Left ventricle myocardium inferior (tissue), 1 donor: ENCODE measurements at places on chromosomes 5 and 9. TPM values are rescaled to one million over a fixed set of nuclear protein-coding genes. Genes with fewer than 3 reads are reported as not detected.

GRCh38 chr9:98850851-98851729 is 43.6 kb downstream of the GALNT12 start:
- H3K27ac ChIP-seq, result no peak overlapping the region
- no peak for DNase-seq
- H3K4me1 ChIP-seq, result peaks cover 7% of the 10 kb centered on the region

GRCh38 chr5:64900618-64901017 is 131.9 kb downstream of the CWC27 start:
- H3K4me1 ChIP-seq, result no peaks in the 10 kb centered on the region
- no peak overlapping the region for H3K4me3 ChIP-seq
- H3K36me3 ChIP-seq, result peaks cover 19% of the 10 kb centered on the region
- no peak overlapping the region for H3K27ac ChIP-seq
- DNase-seq, result no peak

GRCh38 chr5:3954199-3954598 is 358.6 kb downstream of the IRX1 start:
- no peak overlapping the region for H3K27ac ChIP-seq
- no peaks in the 10 kb centered on the region for H3K36me3 ChIP-seq
- H3K27me3 ChIP-seq, result no peaks in the 10 kb centered on the region
- no peaks in the 10 kb centered on the region for H3K4me1 ChIP-seq

Gene TTC33
- total RNA-seq, result 14.3 TPM

- no peaks in the 10 kb centered on the region for H3K36me3 ChIP-seq
- H3K27ac ChIP-seq, result no peak overlapping the region
- no peak for DNase-seq
- no peaks in the 10 kb centered on the region for H3K4me1 ChIP-seq
- H3K27me3 ChIP-seq, result no peaks in the 10 kb centered on the region
Observed at GRCh38 chr5:18202164-18202563, 567.9 kb downstream of the TAF11L14 start.

- no peaks in the 10 kb centered on the region for H3K36me3 ChIP-seq
- H3K27me3 ChIP-seq, result peaks cover 34% of the 10 kb centered on the region
- peak overlapping the region; percentile 86 for H3K27ac ChIP-seq
- peak overlapping the region; percentile 63 for H3K4me3 ChIP-seq
- peaks cover 76% of the 10 kb centered on the region for H3K4me1 ChIP-seq
Observed at GRCh38 chr9:137317021-137317717, 15.1 kb upstream of the NRARP start.

- H3K4me1 ChIP-seq, result peaks cover 7% of the 10 kb centered on the region
- no peak for DNase-seq
- H3K27ac ChIP-seq, result no peak overlapping the region
- H3K27me3 ChIP-seq, result no peaks in the 10 kb centered on the region
Observed at GRCh38 chr5:118894709-118895108, 93.6 kb downstream of the DTWD2 start.

DNA sequence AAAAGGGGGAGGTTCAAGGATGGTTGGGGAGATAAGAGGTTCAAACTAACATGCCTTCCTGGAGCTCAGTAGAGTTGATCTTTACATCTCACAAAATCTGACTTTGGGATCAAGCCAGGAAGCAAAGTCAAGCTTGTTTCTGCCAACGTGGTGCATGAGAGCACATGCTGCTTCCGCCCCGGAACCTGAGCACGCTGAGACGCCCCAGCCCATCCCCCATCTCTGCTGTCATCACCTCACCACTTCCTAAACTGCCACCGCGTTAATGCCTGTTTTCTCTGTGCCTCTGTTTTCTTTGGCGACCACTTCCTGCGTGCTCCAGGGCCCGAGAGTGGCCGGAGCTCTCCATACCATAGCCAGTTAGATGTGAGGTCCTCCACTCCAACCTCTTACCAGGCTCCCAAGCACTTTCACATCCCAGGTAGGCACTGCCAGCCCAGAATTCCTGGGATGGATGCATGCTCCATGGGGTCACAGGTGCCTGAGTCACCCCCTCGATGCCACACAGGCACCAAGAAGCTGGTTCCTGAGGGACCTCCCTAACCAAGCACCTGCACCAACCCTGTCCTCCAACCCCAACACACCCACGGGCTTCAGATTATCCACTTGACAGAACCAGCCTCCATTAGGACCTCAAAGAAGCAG is 31.2 kb upstream of the AFAP1L1 start:
- H3K4me3 ChIP-seq, result no peak overlapping the region
- peaks cover 23% of the 10 kb centered on the region for H3K4me1 ChIP-seq
- peaks cover 89% of the 10 kb centered on the region for H3K36me3 ChIP-seq
- no peak overlapping the region for H3K27ac ChIP-seq
- no peaks in the 10 kb centered on the region for H3K27me3 ChIP-seq

Gene SSNA1
- total RNA-seq, result 72.3 TPM

Gene PRSS3
- not detected for total RNA-seq

- DNase-seq, result no peak
- no peak overlapping the region for H3K27ac ChIP-seq
- no peaks in the 10 kb centered on the region for H3K36me3 ChIP-seq
- H3K4me1 ChIP-seq, result no peaks in the 10 kb centered on the region
- no peaks in the 10 kb centered on the region for H3K27me3 ChIP-seq
Observed at GRCh38 chr9:31824860-31825259, 559.6 kb upstream of the ACO1 start.

Gene CDC14B
- total RNA-seq, result 26.4 TPM

DNA sequence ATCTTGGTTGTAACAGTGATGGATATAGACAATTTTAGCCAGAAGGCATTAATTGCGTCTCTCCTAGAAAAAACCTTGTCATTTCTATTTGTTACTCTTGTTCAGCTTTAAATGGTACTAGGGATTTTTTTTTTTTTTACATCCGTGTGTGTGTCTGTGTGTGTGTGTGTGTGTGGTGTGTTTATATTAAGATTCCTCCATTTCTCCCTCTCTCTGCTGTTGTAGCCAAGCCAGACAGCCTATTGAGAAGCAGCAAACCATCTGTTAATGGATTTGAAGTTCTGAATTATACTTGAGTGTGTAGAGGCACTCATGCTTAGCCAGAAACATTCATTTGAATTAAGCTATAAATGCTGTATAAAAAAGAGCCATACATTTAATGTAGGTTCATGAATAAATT is 72.3 kb downstream of the SLF1 start:
- H3K4me3 ChIP-seq, result no peak overlapping the region
- peaks cover 41% of the 10 kb centered on the region for H3K36me3 ChIP-seq
- H3K27ac ChIP-seq, result no peak overlapping the region
- no peaks in the 10 kb centered on the region for H3K27me3 ChIP-seq

Gene PCDHB9
- total RNA-seq, result 1.2 TPM

Gene FOXI1
- total RNA-seq, result not detected

DNA sequence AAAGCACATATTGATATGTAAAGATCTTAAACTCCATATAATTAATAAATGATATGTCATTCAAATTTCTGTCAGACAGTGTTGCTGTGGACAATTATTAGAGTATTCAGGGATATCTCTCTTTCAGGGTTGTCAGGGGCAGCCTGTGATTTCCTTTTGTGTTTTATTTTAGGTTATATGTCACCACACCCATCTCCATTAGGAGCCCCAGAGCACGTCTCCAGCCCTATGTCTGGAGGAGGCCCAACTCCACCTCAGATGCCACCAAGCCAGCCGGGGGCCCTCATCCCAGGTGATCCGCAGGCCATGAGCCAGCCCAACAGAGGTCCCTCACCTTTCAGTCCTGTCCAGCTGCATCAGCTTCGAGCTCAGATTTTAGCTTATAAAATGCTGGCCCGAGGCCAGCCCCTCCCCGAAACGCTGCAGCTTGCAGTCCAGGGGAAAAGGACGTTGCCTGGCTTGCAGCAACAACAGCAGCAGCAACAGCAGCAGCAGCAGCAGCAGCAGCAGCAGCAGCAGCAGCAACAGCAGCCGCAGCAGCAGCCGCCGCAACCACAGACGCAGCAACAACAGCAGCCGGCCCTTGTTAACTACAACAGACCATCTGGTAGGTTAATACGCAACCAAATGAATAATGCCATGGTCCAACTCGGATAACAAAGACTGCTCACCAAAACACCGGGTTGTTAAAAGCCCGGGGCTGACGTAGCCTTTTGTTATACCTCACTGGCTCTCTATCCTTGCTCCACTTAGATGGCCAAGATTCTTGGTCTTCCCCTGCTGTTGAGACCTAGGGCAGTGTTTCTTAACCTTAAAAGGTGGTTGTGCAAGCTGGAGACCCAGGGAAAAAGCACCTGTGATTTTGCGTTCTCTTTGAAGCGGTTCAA is 24.4 kb downstream of the SMARCA2 start:
- no peaks in the 10 kb centered on the region for H3K27me3 ChIP-seq
- H3K4me3 ChIP-seq, result peak overlapping the region; percentile 26
- H3K4me1 ChIP-seq, result peaks cover 68% of the 10 kb centered on the region

Gene DNAJC18
- total RNA-seq, result 14.3 TPM

Gene TLE4
- total RNA-seq, result 10.3 TPM

- DNase-seq, result no peak
- no peak overlapping the region for H3K27ac ChIP-seq
- H3K4me1 ChIP-seq, result no peaks in the 10 kb centered on the region
- H3K36me3 ChIP-seq, result no peaks in the 10 kb centered on the region
- H3K4me3 ChIP-seq, result no peak overlapping the region
Observed at GRCh38 chr5:125093776-125094175, 347.3 kb upstream of the ZNF608 start.

- H3K27me3 ChIP-seq, result peaks cover 40% of the 10 kb centered on the region
- DNase-seq, result no peak
- H3K4me1 ChIP-seq, result no peaks in the 10 kb centered on the region
- H3K27ac ChIP-seq, result no peak overlapping the region
- H3K36me3 ChIP-seq, result no peaks in the 10 kb centered on the region
Observed at GRCh38 chr5:2280318-2280717, 397.6 kb upstream of the IRX4 start.

Gene LCN1
- total RNA-seq, result not detected

Gene IFNA21
- total RNA-seq, result not detected

- peaks cover 12% of the 10 kb centered on the region for H3K27me3 ChIP-seq
- peaks cover 29% of the 10 kb centered on the region for H3K4me1 ChIP-seq
- DNase-seq, result no peak
- no peaks in the 10 kb centered on the region for H3K36me3 ChIP-seq
- peak overlapping the region; percentile 31 for H3K27ac ChIP-seq
Observed at GRCh38 chr9:113465599-113466140, 2.1 kb downstream of the RGS3 start.

DNA sequence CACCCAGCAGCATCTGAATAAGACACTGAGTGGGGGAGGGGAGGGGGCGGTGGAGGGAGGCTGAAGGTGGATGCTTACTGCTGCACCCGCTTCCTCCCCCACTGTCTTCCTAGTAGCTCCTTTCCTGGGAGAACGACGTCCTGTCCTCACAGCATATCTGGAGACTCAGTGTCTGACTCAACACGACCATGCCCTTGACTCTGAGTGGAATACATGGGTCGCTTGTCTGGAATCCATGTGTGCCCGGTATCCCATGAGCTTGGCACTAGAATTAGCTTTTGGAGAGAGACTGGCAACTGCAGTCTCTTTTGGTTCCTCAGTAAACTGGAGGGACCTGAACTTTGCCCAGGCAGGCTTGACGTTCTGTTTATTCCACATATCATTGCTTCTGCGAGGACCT is 125.4 kb upstream of the FAM120A start:
- H3K27ac ChIP-seq, result no peak overlapping the region
- no peaks in the 10 kb centered on the region for H3K36me3 ChIP-seq
- no peak overlapping the region for H3K4me3 ChIP-seq
- H3K4me1 ChIP-seq, result no peaks in the 10 kb centered on the region
- DNase-seq, result no peak
